RWPE1 (cell line): ENCODE measurements at places on chromosomes 7 and 10.

DNA sequence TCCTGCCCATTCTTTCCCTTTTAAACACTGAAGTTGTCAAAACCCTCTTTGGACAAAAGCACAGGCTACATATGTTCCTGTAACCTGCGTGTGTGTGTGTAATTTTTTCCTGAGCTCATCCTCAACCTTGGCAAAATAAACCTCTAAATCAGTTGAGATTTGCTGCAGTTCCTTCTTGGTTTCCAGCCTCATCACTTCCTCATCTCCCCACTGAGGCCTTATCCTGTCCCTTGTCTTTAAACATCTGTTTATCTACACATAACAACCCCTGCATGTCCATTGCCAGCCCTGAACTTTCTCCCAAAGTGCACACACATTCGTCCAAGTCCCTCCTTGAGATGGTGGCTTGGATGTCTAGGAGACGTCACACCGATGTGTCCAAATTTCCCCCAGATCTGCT is 35.5 kb downstream of the LYZL2 start:
- DNase-seq = no peak

- peak; percentile 32 for DNase-seq
Measured at GRCh38 chr7:150322833-150323681, at the start of the genes ACTR3C and LRRC61. Gene ACTR3C, minus strand, starts transcription at chr7:150323545. Its CDS starts 28,249 bp downstream, at chr7:150295296. Gene LRRC61, plus strand, starts transcription at chr7:150323355. Its CDS starts 13,507 bp downstream, at chr7:150336862.

DNA sequence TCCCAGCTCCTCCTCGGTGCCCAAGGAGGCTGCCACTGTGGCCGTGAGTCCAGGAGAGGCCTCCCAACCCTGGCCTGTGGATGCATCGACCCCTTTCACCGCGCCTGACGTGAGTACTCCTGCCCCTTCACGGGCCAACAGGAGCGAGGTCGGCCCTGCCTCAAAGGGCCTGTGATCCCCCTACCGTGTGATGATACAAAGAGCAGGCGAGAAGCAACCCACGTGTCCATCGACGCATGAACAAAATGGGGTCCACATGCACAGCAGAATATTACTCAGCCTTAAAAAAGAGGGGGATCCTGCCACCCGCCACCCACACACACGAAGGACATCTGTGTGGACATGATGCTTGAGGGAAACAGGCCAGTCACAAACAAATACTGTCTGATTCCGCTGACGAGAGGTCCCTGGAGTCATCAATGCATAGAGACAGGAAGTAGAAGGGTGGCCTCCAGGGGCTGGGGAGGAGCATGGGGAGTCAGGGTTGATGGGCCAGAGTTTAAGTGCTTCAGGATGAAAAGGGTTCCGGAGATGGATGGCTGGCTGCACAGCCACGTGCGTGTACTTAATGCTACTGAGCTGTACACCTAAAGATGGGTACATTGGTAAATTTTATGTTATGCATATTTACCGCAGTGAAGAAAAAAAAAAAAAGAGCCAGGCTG is 151.9 kb downstream of the PRKAG2 start:
- DNase-seq = no peak

DNA sequence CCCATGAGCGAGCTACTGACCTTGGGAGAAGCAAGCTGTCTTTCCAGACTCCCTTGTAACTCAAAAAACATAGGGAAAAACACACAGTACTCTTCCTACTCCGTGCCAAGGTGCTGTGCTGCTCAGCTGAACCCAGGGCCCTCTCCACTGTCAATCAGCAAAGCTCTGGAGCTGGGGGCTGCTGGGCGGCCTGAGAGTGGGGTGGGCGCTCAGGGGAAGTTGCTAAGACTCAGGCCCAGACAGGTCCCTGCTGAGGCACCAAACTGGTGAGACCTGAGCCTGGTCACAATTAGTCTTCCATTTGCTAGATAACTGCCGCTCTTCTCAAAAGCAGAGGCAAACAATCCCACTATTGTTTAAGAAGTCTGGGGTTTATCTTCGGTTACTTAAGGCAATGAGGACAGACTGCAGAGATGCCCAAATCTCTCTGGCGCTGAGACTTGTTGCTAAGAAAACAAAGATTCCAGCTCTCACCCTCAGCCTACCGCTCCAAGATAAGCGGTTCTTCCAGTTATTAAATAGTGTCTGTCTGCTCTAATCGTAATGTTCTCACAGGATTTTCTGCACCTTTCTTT is 22.0 kb downstream of the STEAP1B start:
- DNase-seq = no peak

GRCh38 chr7:8159595-8159994 is 102.4 kb downstream of the ICA1 start:
- no peak for DNase-seq

GRCh38 chr10:123577921-123578461 is 88.2 kb upstream of the GPR26 start:
- DNase-seq = no peak
